Occipital lobe (tissue), 3 donors: ENCODE measurements at places on chromosomes 5 and 9. TPM values are rescaled to one million over a fixed set of nuclear protein-coding genes. Genes with fewer than 3 reads are reported as not detected.

Gene NUTM2F
- not detected for total RNA-seq

Gene C9orf57
- not detected for total RNA-seq

Gene CDC20B
- total RNA-seq = 0.78 TPM

Gene ADAMTS13
- total RNA-seq = 2.2 TPM

Gene SLC24A2
- 10.8 TPM for total RNA-seq

Gene GABBR2
- 42.7 TPM for total RNA-seq

Gene AJM1
- 0.94 TPM for total RNA-seq

Gene F2RL2
- 0.31 TPM for total RNA-seq

Gene THOC3
- total RNA-seq = 45.4 TPM

Gene SHISAL2B
- total RNA-seq = not detected

Gene HSD17B4
- 203 TPM for total RNA-seq

Gene IL4
- not detected for total RNA-seq

Gene RETREG1
- 71.3 TPM for total RNA-seq

Gene HTR1A
- 18.2 TPM for total RNA-seq

Gene BAAT
- 0.31 TPM for total RNA-seq

Gene CORO2A
- 5.1 TPM for total RNA-seq

Gene TMEM161B
- 58.3 TPM for total RNA-seq

Gene SGCD
- total RNA-seq = 7.5 TPM

Gene HMCN2
- not detected for total RNA-seq

Gene PHF24
- total RNA-seq = 25.6 TPM

Gene CDH9
- 34.2 TPM for total RNA-seq

Gene ARSI
- 0.31 TPM for total RNA-seq

Gene PCDHA9
- 18.6 TPM for total RNA-seq

Gene MAMDC2
- total RNA-seq = 3.0 TPM

Gene TMOD1
- 22.8 TPM for total RNA-seq

Gene MED22
- total RNA-seq = 17.9 TPM

Gene TMEFF1
- total RNA-seq = 47.6 TPM

Gene DNAJA1
- total RNA-seq = 203 TPM

Gene ACER2
- total RNA-seq = 11.4 TPM

Gene CPLANE1
- total RNA-seq = 65.4 TPM

Gene ARID3C
- total RNA-seq = not detected

Gene HK3
- total RNA-seq = 0.31 TPM

Gene GPRIN1
- total RNA-seq = 107 TPM

Gene RXFP3
- total RNA-seq = 0.94 TPM

Gene ACOT12
- total RNA-seq = 2.8 TPM

Gene CCDC171
- 56.5 TPM for total RNA-seq

Gene IDNK
- 6.4 TPM for total RNA-seq

Gene MACIR
- total RNA-seq = 51.8 TPM

Gene CDH6
- total RNA-seq = 21.5 TPM

Gene DDX4
- not detected for total RNA-seq

Gene SSNA1
- total RNA-seq = 13.4 TPM

Gene MEIKIN
- total RNA-seq = 1.7 TPM

Gene LOX
- total RNA-seq = 5.8 TPM

Gene KCNT1
- 2.7 TPM for total RNA-seq

Gene PCAT7
- not detected for total RNA-seq

Gene CEL
- not detected for total RNA-seq

Gene TAF11L10
- not detected for total RNA-seq

Gene GARIN3
- not detected for total RNA-seq
